NCI-H187 (cell line): ENCODE measurements at places on chromosomes 6 and 20.

- no peak for DNase-seq
Observed at GRCh38 chr6:169847901-169848311, 96.5 kb downstream of the ERMARD start.

GRCh38 chr6:149766156-149766769, 16.7 kb downstream of the PCMT1 start:
- no peak for DNase-seq

DNA sequence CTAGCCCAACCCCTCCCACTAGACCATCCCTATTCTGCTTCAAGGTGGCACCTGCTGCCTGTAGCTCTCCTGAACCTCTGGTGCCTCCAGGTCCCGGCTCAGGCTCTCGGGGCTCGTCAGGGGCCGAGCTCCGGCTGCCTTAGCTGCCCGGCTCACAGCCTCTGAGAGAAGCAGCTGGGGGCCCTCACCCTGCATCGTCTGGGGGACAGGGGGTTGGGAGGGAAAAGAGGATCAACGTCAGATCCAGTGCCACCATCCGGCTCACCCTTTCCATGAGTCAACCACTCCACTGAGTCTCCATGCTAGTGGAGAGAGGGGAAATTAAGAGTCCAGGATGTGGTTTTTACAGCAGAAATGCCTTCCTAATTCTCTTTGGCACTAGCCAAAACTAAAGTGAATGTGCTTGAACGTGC, 13.0 kb downstream of the BAG6 start:
- no peak for DNase-seq

- no peak for DNase-seq
Observed at GRCh38 chr6:164107297-164107995, 692.9 kb downstream of the QKI start.

- no peak for DNase-seq
Observed at GRCh38 chr6:4817551-4817950, 41.3 kb downstream of the CDYL start.

- DNase-seq, result no peak
Observed at GRCh38 chr6:69812746-69813427, 16.1 kb upstream of the LMBRD1 start.

DNA sequence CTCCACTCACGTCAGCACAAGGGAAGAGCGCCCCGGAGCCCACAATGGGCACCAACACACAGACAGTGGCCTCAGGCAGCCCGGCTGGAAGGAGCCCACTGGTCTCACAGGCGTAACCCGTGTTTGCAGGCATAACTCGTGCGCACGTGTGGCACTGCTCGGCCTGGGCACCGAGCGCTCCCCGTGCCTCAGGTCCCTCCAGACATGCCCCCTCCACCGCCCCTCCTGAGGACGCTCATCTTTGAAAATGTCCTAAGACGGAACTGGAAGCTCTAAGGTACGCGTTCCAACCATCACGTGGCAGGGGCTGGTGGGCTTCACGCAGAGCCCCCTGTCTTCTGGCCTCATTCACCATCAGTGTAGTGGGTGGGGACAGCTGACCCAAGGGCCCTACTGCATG, 44.6 kb downstream of the SSR1 start:
- no peak for DNase-seq

DNA sequence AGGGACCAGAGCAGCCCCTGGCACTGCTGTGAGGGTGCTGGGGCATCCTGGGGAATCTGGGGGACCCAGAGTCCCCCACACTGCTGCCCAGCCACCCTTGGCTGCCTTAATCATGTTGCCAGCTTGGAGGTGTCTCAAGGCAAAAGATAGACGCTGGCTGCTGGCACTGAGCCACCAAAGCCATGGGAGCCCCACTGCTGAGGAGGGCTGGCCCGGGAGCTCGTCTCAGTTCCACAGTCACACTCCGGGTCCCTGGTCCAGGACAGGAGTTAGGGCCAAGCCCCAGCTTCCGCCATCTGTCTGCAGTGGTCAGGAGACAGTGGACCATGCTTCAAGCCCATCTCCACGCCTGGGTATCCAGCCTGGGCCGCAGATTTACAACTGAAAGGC, 41.0 kb upstream of the HMGA1 start:
- no peak for DNase-seq

DNA sequence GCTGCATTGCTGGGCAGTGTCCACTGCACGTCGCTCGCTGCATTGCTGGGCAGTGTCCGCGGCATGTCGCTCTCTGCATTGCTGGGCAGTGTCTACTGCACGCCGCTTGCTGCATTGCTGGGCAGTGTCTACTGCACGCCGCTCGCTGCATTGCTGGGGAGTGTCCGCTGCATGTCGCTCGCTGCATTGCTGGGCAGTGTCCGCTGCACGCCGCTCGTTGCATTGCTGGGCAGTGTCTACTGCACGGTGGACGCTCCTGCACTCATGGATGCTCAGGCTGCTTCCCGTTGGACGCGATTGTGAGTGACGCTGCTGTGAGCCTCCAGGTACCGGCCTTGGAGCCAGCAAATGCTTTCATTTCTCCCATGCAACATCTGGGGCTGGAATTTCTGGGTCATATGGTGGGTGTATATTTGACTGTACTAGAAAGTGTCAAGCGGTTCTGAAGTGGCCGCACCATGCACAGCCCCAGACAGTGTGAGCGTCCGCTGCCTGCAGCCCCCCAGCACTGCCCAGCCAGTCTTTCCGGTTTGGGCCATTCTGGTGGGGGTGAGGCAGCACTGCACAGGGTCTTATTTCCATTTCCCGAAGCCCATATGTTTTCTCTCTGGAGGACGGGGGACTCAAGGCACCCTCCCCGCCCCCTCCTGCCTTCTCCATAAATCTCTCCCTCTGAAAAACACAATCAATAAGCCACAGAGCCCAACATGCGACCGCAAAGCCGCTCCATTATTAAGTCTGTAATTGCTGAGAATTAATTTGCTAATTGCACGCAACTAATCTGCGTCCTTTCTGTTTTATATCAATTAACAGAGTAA, 97.4 kb downstream of the YTHDF1 start:
- DNase-seq, result no peak

DNA sequence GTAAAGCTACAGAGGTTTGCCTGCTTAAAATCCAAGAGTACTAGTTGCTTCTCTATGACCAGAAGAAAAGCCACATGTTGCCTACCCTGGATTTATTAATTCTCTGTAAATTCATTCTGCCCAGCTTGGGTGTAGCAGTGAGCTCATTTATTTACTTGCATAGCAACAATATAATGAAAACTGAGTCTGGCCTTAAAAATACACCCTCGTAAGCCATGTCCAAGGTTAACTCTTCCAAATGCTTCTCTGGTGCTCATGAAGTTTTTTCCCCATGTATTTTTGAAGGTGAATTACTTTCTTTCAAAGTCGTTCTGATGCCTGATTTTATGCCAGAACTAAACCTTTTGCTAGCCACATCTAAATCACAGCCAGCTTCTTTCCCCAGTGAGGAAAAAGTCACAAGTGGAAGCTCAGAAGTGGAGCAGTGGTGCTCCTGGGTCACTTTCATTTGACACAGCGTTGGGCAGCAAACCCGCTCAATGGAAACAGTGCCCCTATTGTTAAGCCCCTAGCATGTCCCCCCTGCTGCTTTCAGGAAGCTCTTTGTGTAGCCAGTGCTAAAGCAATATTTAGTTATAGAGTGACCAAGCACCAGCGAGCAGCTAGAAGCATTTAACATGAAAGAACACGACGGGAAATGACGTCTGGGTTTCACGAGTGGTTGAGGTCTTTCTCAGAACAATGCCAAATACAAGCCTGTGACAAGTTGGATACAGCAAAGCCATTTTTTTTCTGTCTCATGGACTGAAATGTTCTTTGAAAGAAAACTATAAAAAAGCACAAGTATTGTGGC, 29.8 kb downstream of the NEDD9 start:
- no peak for DNase-seq

- DNase-seq, result no peak
Observed at GRCh38 chr6:41723530-41724227, 11.7 kb downstream of the TFEB start.

DNA sequence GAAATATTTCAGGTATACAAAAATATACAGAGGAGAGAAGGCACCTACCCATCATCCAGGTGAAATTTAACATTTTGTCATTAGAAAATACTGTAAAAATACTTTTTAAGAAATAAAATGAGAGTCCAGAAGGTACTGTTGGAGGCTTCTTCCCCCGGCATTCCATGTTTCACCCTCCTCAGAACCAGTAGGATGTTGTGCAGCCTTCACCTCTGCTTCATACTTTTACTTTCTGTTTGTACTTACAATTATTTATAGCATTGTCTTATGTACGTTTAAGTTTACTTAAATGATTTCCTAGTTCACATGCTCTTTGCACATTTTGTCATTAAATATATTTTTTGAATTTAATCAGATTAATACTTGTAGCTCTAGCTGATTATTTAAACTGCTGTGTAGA, 30.9 kb downstream of the TMEM200A start:
- DNase-seq, result no peak

DNA sequence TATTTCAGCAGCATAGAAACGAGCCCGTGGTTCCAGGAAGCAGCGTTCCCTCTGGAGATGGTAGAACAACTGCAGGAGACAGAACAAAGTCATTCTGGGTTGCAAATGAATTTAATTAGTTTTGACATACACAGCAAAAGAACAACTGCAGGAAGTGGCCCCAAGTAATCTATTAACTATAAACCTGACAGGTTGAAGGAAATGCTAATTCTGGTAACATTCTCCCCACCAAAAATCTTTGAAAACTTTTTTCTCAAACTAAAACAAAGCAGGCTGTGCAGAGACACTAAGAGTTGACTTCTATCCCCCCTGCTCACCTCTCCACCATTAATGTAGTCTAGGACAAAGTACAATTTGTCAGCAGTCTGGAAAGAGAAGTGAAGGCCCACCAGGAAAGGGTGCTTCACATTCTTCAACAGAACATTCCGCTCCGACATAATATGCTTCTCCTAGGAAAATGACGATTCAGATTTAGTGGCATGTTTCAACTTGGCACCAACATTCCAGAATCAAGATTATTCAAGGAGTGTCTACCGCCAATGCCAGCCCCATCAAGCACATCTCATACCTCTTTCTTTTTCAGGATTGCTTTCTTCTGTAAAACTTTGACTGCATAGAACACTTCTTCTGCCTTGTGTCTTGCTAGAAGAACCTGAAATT, 120.4 kb upstream of the SLC2A12 start:
- DNase-seq, result no peak

GRCh38 chr20:35630636-35631035, 15.0 kb downstream of the SPAG4 start:
- DNase-seq, result no peak

GRCh38 chr20:63413323-63413722, 52.2 kb upstream of the CHRNA4 start:
- no peak for DNase-seq

DNA sequence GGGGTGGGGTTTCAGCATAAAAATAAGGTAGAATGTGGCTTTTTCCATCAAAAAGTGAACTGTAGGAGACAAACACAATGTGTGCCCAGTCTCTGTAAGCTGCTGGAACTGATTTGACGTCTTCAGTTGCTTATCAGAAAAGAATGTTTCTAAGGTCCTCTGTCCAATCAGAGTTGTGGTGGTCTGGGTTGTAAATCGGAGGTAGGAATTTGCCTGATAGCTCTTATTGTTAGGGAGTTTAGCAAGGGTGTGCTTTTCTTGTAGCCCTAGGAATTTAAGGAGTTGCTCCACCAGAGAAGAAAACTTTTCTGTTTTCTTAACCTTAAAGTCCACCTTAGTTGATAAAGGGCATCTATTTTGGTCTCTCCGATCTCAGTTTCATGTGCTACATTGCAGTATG, 10.4 kb upstream of the SSTR4 start:
- DNase-seq, result no peak

GRCh38 chr6:125528621-125529041, 220.8 kb upstream of the HEY2 start:
- no peak for DNase-seq

- no peak for DNase-seq
Observed at GRCh38 chr6:142816031-142816430, 128.9 kb downstream of the HIVEP2 start.

DNA sequence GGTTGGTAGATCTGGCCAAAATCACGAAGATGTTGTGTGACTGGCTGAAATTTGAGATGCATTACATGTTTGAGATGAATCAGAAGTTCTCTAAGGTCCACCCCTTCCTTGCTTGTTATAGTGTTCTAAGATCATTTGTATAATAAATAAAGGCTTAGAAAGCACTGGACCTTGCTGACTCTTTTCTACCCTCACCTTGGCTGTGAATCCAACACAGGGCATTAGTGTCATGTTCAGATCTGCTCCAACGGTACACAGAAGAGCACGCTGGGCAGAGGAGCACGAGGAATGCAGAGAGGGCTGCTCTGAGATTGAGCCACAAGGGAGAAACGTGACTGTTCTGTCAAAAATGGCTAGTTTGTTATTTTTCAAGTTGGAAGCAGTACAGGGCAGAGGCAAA, 169.5 kb upstream of the HDAC2 start:
- DNase-seq, result no peak

DNA sequence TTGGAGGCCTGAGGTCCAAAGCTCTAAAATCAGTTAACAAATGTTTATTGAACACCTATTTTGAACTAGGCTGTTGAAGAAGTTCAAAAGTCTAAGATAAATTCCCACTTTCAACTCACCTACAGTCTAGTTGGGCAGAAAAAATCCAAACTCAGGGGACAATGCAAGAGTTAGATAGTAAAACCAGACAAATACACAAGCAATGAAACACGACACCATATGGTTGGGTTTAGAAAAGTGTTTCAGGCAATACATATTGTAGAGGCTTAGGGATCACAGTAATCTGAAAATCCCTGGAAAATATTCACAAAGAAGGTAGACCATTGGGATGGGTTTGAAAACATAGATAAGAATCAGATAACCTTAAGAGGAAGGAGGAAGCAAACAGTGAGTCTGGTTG, 1.3 kb upstream of the CARMIL1 start:
- no peak for DNase-seq

DNA sequence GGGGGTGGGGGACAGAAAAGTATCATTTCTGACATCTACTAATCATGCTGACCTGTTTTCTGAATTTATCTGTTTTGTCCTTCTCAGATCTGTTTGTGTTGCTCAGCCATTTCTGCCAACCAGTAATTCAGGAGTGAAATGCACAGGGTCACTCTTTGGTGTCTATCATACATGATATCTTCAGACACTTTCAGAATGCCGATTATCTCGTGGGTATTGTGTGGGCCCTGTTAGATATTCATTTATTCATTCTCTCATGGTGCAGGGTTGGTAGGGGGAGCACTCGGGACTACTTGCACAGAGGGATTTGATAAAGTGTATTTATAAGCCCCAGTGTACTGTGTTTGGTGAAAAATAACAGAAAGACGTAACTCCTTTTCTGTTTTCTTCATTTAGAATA, 101.2 kb upstream of the CITED2 start:
- no peak for DNase-seq

DNA sequence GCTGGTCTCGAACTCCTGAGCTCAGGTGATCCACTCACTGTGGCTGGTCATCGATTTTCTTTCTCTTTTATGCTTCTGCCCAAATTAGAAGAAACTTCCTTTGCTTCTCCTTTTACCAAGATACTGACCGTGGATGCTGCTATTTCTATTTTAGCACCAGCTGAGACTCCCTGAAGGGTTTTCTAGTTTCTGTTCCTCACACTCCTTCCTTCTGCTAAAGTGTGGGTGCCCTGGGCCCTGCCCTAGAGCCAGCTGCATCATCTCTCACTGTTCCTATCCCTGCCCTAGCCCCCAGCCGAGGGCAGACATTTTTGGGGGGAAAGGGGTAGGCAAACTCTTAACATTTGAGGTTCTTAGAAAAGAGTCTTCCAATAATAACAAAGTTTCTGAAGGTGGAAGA, 6.3 kb downstream of the SMOC2 start:
- no peak for DNase-seq

GRCh38 chr20:21507400-21508229, 6.2 kb downstream of the NKX2-2 start:
- DNase-seq, result no peak

- no peak for DNase-seq
Observed at GRCh38 chr6:127484212-127484863, 25.1 kb upstream of the KIAA0408 start.
